ENCODE measurements at places on chromosomes 3 and 15.

DNA sequence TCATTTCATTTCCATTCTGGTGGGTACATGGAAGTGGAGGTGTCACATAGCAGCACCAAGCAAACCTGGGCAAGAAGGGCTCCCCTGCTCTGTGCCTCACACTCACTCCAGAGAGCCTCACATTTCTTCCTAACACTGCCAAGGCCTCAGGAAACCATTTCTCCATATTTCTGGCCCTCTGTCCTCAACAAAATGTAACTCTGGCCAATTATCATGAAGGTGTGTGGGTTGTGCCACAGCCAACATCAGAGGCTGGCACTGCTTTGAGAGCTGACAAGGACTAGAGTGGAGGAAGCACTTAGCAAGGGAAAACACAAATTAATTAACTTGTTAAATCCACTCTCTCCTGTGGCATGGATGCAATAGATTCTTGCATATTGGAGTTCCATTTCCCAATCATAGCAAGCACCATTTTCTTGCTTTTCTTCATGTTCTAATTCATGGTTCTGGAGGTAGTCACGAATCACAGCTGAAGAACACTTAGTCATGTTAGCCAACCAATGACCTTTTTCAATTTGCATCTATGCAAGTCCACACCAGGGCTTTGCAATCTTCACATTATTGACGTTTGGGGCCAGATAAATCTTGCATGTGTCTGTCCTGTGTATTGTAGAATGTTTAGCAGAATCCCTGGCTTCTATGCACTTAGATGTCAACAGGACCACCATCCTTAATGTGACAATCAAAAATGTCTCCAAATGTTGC lies 241.1 kb downstream of the PLCL2 start:
- no peak for DNase-seq

- no peak for DNase-seq
These were observed 2.9 kb upstream of the CAV3 start for GRCh38 chr3:8730656-8731055.

- DNase-seq, result no peak
These were observed 149.3 kb downstream of the FMN1 start for GRCh38 chr15:33045066-33045810.

DNA sequence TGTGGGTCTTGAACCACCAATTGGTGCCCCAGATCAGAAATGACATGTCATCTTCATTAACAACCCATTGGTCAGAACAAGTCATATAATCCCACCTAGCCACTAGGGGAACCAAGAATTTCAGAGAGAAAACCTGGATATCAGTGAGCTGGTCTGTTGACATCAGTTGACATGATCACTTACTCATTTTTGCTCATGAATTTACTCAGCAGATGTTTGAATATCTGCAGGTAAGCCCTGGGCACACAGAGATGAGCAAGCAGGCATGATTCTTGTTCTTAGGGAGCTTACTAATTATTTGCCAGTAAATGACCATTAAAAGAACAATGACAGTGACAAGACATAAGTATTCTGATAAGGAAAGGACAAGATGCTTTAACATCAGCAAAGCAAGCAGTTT lies 64.3 kb upstream of the PLCL2 start:
- DNase-seq, result no peak

DNA sequence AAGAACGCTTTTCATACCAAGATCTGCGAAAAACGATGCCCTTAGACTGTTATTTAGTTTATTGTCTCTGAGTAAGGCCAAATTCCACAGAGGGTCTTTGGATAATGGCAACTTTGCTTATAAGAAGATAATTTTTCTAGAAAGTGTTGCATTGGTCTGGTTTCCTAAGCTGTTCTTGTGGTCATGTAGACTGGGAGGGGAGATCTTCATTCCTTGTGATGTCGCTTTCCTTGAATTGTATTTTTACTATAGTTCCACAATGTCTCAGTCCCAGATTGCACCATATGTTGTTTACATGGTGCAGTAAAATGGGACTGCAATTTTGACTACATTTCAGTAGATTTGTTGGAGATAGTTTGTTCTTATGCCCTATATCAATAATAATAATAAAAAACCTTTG lies 28.8 kb upstream of the ST3GAL6 start:
- no peak for DNase-seq

DNA sequence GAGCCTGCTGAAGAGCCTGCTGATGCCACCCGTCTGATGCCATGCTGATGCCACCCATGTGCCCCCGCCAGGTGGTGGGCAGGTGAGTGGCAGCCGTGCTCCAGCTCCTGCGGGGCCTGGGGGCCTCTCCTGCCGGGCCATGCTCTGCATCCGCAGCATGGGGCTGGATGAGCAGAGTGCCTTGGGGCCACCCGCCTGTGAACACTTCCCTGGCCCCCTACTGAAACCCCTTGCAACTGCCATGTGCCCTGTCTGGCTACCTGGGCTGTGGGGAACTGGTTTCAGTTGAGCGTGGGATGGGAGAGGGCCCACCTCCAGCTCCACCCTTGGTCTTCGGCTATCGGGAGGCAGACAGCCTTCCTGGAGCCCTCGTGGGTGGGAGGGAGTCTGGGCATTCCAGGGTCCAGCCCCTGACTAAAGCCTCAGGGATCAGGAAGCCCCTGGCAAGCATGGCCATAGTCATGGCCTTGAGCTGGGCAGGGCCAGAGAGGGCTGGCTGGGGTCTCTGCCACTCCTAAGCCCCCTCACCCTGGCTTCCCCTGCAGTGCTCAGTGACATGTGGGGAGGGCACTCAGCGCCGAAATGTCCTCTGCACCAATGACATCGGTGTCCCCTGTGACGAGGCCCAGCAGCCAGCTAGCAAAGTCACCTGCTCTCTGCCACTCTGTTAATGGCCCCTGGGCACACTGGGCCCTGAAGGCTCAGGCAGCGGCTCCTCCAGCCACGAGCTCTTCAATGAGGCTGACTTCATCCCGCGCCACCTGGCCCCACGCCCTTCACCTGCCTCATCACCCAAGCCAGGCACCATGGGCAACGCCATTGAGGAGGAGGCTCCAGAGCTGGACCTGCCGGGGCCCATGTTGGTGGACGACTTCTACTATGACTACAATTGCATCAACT lies 92.2 kb downstream of the TBC1D2B start:
- DNase-seq, result no peak

GRCh38 chr3:123312331-123313265 lies 110.9 kb downstream of the SEC22A start:
- no peak for DNase-seq
